ENCODE measurements at places on chromosomes 4 and X. TPM values are rescaled to one million over a fixed set of nuclear protein-coding genes. Genes with fewer than 3 reads are reported as not detected.

DNA sequence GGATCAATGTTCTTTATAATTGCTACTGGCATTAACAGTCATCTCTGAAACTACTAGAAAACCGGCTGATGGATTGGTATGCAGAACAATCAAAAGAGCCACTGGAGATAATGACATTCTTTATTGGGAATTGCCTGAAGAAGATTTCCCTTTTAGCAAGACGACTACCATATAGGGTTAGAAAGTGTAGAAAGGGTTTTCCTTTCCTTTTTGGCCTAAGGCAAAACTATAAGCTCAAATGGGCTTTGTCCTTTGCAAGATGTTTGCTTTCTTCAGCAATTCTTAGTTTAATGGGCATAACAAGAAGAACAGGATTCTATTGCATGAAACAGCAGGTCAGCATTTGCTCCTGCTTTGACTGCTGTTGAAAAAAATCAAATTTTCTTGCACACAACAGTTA, 214.2 kb upstream of the PCDH10 start:
- DNase-seq = no peak

The TBC1D9 gene
- polyA plus RNA-seq = 16.9 TPM

The TMEM271 gene
- polyA plus RNA-seq = not detected

The POF1B gene
- polyA plus RNA-seq = not detected

DNA sequence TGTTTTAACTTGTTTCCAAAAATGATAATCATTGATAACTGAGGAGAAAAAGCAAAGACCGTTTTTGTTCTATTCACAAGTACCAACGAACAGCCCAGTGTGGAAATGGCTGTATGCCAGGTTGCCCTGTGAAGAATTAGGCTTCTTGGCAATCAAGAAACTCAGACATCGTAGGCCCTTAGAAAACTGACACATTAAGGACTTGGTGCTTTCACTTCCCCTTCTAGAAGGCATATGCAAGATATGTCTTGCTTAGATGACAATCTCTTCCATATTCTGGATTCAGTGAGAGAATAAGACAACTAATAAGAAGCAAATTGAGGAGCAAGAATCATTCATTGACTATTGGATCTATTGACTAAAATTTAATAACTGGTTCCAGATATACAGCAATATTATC, 56.6 kb downstream of the ANAPC10 start:
- no peak for DNase-seq

GRCh38 chr4:3807311-3807710, 41.1 kb downstream of the ADRA2C start:
- DNase-seq = no peak

The RAB39B gene
- polyA plus RNA-seq = 0.56 TPM

DNA sequence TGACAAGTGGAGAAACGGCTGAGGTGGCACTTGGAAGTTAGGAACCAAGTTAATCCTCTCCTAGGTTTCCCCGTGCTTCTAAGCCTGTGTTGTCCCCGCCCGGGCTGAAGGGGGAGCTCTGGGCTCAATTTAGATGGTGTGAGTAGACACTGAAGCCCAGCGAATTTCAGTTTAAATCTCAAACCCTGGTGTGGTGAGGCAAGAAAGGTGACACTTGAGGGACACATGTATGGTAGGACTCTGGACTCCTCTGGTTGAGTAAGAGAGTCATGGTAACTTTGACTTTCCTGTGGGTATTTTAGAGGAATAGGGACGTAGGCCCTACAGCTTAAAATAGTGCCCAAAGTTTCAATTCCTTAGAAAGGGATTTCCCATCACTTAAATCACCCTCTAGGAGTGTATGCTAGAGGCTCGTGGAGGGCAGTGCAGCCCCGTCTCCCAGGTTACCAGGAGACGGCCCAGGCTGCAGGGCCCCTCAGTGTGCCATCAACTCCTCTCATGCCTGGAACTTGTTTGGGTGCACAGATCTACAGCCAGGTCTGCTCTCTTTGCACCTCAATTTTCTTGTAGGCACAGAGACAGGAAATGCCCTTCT, 24.0 kb downstream of the HAND2 start:
- DNase-seq = no peak

GRCh38 chrX:2484256-2484655, 16.5 kb downstream of the DHRSX start:
- DNase-seq = no peak

The NWD2 gene
- polyA plus RNA-seq = not detected

The GUCY1B1 gene
- polyA plus RNA-seq = 20.6 TPM
